ENCODE measurements at places on chromosomes 11 and 22.

DNA sequence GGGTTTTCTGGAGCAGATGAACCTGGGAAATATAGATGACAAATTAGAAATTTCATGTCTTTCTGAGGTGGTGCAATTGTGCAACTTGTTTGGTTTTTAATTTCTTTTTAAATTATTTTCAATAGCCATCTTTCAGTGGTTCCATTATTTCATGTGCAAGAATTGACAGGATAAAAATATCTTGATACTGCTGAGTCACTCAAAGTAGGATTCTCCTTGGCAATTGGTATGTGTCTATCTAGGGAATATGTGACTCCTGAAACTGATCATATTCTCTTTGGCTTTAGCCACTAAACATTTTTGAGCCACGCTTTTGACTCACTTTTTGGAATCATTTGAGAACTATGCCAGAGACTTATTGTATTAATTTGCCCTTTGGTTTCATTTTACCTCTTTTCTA is 331.5 kb downstream of the KCNA4 start:
- DNase-seq: no peak

DNA sequence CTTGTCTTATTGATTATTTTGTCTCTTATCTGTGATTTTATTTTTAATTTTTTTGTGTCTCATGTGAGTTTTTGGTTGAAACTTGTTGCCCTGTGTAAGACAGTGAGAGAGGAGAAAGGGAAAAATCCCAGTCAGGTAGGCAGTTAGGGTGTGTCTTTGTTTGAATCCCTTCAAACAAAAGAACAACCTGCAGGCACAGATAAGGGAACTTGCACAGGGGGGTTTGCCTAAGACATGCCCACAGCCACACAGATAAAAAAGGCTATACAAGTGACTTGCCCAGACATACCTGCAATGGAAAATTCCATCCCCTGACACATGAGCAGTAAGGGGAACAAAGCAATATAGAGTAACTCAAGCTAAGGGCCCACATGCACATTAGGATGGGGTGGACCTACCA is 127.8 kb upstream of the PLET1 start:
- no peak for DNase-seq

GRCh38 chr11:17821648-17822400 is 87.2 kb downstream of the KCNC1 start:
- no peak for DNase-seq

DNA sequence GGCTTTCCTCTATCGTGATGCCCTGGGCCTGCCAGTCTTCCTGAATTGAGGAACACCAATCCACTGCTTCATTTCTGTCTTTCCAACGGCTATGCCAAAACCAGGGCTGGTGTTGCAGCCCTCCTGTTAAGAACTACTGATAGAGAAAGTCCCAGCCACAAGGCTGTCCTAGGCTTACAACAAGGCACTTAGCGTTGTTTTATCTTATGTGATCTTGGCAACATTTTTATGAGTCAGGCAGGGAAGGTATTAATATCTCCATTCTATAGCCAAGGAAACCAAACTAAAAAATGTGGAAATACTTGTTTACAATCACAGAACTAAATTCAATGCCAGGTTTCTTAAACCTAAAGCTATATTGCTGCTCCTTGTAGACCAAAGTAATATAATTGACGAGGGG is 89.9 kb upstream of the AMOTL1 start:
- DNase-seq: no peak

GRCh38 chr11:124670732-124671131 is 2.8 kb downstream of the SIAE start:
- DNase-seq: no peak

GRCh38 chr11:10324474-10324873 is 19.6 kb downstream of the ADM start:
- DNase-seq: no peak

DNA sequence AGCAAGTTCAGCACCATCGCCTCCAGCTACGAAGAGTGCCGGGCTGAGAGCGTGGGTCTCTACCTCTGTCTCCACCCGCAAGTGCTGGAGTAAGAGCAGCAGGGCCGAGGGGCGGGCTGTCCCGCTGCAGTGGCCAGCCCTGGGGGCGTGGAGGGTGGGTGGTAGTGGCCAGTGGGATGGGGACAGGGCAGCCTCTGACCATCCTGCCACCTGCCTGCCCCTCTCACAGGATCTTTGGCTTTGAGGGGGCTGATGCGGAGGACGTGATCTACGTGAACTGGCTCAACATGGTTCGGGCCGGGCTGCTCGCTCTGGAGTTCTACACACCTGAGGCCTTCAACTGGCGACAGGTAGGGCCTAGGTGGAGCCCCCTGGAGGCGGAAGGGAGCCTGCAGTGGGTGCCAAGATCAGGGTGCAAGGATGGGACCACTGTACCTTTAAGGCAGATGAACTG is 15.0 kb upstream of the BBS1 start:
- no peak for DNase-seq

DNA sequence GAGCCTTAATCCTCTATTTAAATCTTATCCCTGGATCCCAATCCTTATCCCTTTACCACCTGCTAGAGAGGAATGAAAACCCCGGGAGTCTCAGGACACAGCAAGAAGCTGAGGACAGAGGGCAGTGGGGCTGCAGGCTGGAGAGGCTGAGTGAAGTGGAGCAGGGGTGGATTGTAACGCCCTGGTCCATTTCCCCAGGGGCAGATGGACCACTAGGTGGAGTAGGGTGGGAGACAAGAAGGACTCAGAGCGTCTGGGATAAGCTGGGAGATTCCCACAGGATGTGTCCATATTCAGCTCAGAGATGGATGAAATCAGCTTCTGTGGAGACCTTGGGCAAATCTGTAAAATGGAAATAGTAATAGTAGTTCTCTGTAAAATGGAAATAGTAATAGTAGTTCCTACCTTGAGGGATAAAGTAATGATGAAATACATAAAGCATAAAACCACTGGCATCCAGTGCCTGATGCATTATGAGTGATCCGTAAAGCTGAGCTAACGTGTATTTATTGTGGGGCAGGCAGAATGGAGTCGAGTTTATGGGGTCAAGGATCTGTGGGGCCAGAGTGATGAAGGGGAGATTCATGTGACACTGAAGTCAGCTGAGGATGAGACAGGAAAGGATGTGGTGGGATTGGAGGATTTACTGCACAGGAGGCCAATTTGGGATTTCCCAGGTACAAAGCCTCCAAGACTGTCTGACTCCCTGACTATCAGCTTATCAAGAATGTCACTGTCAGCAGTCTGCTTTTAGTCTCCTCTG is 1.9 kb upstream of the ROBO4 start:
- peak; percentile 82 for DNase-seq

GRCh38 chr11:65552388-65552951 is 5.7 kb downstream of the LTBP3 start:
- DNase-seq: no peak

DNA sequence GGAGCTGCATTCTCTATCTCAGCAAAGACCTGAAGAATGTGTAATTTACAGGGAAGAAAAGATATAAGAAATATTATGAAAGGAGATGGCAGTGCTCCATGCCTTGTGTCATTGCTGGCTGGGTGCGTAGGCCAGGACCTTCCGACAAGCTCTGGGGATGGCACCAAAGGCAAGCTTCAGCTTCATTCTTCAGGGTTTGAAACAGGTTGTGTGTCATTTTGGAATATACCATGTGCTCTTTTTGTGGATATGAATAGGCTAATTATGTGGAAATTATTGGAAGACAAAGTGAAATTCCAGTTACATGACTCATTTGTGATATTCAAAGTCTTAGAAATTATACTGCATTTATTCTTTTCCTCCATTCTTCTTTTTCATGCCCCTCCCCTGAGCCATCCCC is 5.7 kb upstream of the KIRREL3 start:
- no peak for DNase-seq

GRCh38 chr11:65816696-65817095 is 17.1 kb upstream of the SNX32 start:
- DNase-seq: no peak

DNA sequence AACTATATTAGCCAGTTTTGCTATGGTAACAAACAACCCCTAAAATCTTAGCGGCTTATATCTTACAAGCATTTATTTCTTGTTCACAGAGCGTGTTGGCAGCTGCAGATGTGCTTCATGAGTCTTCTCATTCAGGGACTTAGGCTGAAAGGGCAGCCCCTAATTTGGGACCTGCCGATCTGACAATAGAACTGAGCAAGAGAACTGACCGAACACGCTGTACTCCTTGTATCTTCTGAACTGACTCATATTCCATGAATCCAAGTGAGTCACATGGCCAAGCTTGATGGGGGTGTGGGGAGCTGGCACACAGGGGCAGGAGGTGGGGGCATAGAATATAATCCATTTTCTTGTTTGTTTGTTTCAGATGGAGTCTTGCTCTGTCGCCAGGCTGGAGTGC is 481.7 kb upstream of the CADM1 start:
- DNase-seq: no peak

GRCh38 chr11:47020793-47021526 is 84.4 kb downstream of the CSTPP1 start:
- DNase-seq: no peak

DNA sequence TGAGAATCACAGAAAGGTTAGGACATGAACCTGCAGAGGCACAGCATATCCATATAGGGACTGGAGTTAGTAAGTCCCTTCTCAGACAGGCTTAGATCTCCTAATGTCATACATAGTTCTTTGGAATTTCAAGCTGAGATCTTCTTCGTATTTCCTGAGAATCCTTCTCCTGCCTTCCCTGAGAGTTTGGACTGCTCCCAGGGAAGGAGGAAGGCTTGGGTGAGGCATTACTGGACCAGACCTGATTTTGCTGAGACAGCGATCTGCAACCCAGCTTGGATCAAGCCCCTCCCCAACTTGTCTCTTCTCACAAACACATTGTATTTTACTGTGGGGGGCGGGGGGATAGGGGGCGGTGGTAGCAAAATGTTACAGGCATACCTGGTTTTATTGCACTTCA is 108.5 kb downstream of the TSPAN18 start:
- DNase-seq: no peak

GRCh38 chr11:79697905-79698304 is 257.1 kb upstream of the TENM4 start:
- DNase-seq: no peak

DNA sequence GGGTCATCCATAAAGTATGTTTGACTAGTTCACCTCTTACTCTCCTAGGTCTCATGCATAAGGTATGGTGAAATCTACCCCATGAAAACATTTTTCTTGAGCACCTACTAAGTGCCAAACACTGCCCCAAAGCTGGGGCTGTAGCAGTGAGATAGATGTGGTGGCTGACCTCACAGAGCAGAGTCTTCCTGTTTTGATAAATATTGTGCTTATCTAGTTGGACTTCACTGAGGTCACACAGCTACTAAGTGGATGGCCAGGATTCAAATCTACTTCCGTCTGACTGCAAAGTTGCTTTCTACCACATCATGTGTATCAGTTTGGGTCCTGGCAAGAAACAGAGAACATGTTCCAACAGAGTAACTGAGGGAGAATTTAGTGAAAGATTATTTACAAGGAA is 6.4 kb upstream of the HTATIP2 start:
- no peak for DNase-seq

GRCh38 chr11:119673052-119673758 is 55.8 kb downstream of the NECTIN1 start:
- DNase-seq: no peak

GRCh38 chr11:11309906-11310305 is 43.1 kb downstream of the CSNK2A3 start:
- DNase-seq: no peak

Measured in NCI-H524 (cell line).